ENCODE measurements at places on chromosomes 2 and 18.

- DNase-seq = no peak
These were observed 45.4 kb downstream of the EXOC6B start for GRCh38 chr2:72780477-72780876.

- DNase-seq = no peak
These were observed 73.6 kb upstream of the TSPYL6 start for GRCh38 chr2:54329482-54330161.

GRCh38 chr2:53913721-53914120, 54.0 kb upstream of the GPR75 start:
- peak; percentile 16 for DNase-seq

DNA sequence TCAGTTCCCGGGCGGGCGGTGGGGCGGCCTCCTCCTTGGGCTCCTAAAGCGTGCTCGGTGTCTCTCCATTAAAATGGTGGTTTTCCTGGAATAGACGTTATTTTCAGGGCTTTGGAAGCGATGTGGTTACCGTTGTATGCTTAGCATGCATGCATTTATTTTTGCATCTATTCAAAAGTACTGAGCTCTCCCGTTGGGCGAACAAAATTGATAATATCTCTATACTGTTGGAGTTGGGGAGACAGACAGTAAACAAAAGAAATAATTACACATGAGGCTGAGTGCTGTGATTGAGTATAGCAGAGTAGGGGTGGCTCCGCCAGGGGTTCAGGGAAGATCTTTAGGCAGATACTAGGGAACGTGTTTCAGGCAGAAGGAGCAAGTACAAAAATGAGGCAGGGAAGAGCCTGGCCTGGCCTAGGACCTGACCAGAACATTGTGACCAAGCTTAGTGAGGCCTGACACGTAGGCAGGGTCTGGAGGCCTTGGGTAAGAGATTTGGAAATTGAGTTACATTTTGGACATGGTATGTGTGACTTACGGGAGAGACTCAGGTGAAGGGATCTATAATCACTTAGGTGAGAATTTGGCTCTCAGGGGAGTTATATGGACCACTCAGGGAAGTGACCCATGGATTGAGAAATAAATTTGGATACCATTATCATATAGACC, 674 bp downstream of the NCAPH start:
- no peak for DNase-seq

DNA sequence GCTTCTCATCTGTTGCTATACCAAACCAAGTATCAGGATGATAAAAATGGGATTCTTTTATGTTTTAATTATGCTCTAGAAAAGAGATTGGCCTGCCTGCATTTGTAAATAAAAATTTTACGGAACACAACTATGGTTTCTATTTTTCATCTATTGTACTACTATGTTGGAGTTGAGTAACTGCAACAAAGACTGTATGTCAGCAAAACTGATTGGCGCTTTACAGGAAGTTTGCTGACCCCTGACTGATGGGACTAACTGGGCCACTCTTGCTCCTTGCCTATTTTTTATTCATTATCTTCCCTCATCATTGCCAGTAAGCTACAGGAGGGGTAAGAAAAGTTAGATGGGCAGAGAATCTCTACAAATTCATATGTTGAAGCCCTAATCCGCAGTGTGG, 242.3 kb downstream of the FSIP2 start:
- no peak for DNase-seq

- DNase-seq = no peak
These were observed 11.6 kb downstream of the PNO1 start for GRCh38 chr2:68169308-68169707.

DNA sequence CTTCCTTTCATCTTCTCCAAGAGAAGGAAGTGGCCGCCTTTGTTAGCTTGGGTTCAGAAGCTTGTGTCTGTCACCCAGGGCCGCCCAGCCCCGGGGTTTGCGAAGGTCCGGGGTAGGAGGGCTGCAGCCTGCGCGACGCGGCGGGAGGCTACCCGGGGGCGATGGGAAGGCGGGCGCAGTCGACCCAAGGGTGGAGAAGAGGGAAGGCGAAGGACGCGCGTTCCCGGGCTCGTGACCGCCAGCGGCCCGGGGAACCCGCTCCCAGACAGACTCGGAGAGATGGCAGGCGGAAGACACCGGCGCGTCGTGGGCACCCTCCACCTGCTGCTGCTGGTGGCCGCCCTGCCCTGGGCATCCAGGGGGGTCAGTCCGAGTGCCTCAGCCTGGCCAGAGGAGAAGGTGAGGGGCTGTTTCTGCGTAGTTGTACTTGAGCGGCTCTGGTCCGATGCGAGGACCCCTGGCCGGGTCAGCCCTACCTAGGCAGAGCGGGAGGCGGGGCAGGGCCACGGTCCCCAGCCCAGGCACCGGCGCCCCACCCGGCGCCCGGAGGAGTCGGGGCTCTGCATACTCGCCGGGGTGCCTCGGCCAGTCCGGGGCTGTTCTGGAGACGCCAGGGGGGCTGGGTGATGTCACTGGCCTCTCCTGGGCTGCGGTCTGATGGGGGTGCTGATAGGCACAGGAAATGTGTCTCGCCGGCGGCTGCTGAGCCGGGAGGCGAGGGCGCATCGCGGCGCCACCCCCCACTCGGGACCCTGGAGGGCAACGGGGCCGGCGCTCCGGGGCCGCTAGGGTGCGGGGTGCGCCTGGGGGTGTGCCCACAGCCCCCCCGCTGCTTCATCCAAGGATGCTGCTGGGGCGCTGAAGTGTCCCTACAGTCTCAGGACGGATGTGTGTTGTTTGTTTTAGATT, at the start of gene QPCT:
TSS of gene QPCT (plus strand) at position 178 of the 909 bp plus-strand sequence. CDS start at position 280, 102 bp downstream.
- DNase-seq = peak; percentile 78

DNA sequence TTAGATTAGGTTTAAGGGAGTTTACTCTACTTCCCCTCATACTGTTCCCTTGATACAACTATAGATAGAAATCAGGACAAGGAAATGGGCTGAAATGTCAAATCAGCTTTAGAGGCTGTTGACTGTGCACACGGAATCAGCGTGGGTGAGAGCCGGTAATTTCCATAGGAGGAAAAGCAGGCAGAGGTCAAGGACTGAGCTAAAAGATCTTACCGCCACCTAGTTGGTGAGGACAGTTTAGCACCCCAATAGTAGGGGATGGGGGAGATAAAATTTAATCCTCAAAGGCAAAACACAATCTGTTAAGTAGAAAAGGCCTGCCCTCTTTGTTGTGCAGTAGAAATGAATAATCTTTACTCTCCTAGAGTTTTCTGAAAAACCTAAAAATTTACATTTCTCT, 1154.5 kb upstream of the CHAC2 start:
- no peak for DNase-seq

DNA sequence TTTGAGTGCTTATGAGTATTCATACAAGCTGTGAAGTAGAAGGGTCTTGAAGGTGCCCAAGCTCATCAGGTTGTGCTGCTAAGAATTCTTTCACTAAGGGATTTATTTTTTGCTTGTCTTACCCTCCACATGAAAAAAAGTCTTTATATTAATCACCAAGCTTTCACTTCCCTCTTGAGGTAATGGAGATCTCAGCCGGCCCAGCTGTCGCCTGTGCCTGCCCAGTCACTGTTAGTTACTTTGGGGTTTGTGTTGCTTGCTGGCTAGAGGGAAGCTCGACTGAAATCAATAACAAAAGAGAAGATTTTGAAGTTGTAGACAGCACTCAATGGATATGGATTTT, 21.9 kb downstream of the MC2R start:
- DNase-seq = no peak

DNA sequence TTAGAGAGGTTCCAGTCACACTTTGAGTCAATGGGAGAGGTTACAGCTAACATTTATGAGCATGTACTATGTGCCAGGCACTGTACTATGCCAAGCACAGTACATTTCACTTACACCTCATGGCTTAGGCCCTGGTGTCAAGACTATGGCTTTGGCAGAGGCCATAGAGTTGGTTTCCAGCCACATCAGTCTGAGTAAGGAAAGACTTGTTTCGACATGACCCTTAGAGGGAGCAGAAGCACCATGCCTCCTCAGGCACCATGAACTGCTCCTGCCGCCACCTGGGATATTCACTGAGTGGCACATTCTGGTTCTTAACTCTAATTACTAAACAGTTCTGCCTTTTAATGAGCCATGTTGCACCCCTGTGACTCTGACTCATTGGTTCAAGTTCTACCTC, 12.7 kb downstream of the DGUOK start:
- DNase-seq = no peak

- DNase-seq = no peak
These were observed 49.4 kb upstream of the CDCA7 start for GRCh38 chr2:173305303-173305702.

Measured in A172 (cell line).